ENCODE measurements at places on chromosomes 7 and 10. TPM values are rescaled to one million over a fixed set of nuclear protein-coding genes. Genes with fewer than 3 reads are reported as not detected.

Gene POLR2J2
- total RNA-seq: 8.2 TPM

Gene ELFN1
- total RNA-seq: 0.22 TPM

Gene CRHR2
- total RNA-seq: not detected

Gene CRYGN
- total RNA-seq: not detected

Gene FAM25G
- total RNA-seq: not detected

Gene LRRN3
- total RNA-seq: 101 TPM

Gene RBM33
- total RNA-seq: 68.7 TPM

Gene XRCC2
- 14.8 TPM for total RNA-seq

Gene ZNF438
- total RNA-seq: 3.9 TPM

Gene MMRN2
- total RNA-seq: not detected

Gene GRID1
- not detected for total RNA-seq

Gene FEZF1
- not detected for total RNA-seq

Gene ZNF32
- total RNA-seq: 17.7 TPM

Gene LLCFC1
- not detected for total RNA-seq

Gene AKR1C2
- not detected for total RNA-seq
